ENCODE measurements at places on chromosomes 2 and 18. TPM values are rescaled to one million over a fixed set of nuclear protein-coding genes. Genes with fewer than 3 reads are reported as not detected.

NYAP2 gene
- not detected for total RNA-seq

XIRP2 gene
- not detected for total RNA-seq

ZSWIM2 gene
- total RNA-seq = not detected

IL37 gene
- total RNA-seq = not detected

FBXO48 gene
- total RNA-seq = 1.1 TPM

CDH20 gene
- total RNA-seq = 0.09 TPM

GTF3C2 gene
- total RNA-seq = 59.7 TPM

SOX11 gene
- total RNA-seq = not detected

PARD6G gene
- total RNA-seq = not detected

ARHGEF33 gene
- not detected for total RNA-seq

SMYD5 gene
- 12.2 TPM for total RNA-seq

CCDC141 gene
- total RNA-seq = 2.0 TPM

ING5 gene
- total RNA-seq = 34.7 TPM

PPP1R1C gene
- not detected for total RNA-seq

IL1RL1 gene
- 2.2 TPM for total RNA-seq

HRH4 gene
- total RNA-seq = not detected

C2orf15 gene
- 1.9 TPM for total RNA-seq

PCARE gene
- total RNA-seq = not detected
